ENCODE measurements at places on chromosomes 2 and 18. TPM values are rescaled to one million over a fixed set of nuclear protein-coding genes. Genes with fewer than 3 reads are reported as not detected.

The GALR1 gene
- 0.03 TPM for total RNA-seq

The LRATD1 gene
- 2.9 TPM for total RNA-seq

The PROKR1 gene
- 0.12 TPM for total RNA-seq

The PROM2 gene
- 0.84 TPM for total RNA-seq

The LRRC30 gene
- total RNA-seq, result not detected

The CARF gene
- 6.5 TPM for total RNA-seq

The KRTCAP3 gene
- not detected for total RNA-seq

The REG3G gene
- total RNA-seq, result not detected

The PJVK gene
- 1.2 TPM for total RNA-seq

The AQP4 gene
- 10.3 TPM for total RNA-seq

The NBEAL1 gene
- 19.8 TPM for total RNA-seq

Data from left cardiac atrium (tissue), 4 donors.